ENCODE measurements at places on chromosomes 12 and 14.

GRCh38 chr12:115918763-115919162, 358.7 kb downstream of the MED13L start:
- DNase-seq, result no peak

DNA sequence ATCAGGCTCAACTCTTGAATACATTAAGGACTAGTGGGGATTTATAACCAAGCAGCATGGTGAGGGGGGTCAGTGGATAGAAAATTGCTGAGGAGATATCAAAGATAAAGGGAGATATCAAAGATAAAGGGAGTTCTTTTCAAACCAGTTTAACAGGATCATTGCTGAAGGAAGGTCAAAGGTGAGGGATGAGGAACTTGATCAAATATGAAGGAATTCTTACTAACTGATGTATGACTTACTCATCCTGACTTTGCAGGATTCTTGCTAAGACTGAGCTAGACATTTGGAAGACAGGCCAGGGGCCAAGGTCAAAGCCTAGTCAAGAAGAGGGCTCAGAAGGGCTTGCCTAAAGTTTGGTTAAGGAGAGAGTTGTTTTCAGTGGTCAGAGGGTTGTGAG, 4.8 kb downstream of the ABHD4 start:
- no peak for DNase-seq

- DNase-seq, result no peak
These were observed 86.8 kb downstream of the PDE3A start for GRCh38 chr12:20455001-20455706.

DNA sequence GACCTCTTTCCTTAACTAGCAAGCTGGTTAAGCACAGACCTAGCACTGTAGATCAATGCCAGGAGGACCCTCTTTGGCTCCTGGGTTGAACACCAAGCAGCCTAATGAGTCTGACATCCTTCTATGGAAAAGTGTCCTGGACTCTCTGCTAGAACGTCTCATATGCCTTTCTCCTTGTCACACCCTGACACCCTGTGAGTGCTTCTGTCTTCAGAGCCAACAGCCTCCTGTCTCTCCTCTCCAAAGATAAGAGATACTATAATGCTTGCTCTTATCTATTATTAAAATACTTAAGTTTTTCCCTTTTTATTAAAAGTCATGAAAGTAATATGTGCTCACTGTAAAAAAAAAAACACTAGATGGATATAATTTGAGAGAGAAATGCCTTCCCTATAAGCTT, 222.7 kb downstream of the FOXN3 start:
- DNase-seq, result no peak

DNA sequence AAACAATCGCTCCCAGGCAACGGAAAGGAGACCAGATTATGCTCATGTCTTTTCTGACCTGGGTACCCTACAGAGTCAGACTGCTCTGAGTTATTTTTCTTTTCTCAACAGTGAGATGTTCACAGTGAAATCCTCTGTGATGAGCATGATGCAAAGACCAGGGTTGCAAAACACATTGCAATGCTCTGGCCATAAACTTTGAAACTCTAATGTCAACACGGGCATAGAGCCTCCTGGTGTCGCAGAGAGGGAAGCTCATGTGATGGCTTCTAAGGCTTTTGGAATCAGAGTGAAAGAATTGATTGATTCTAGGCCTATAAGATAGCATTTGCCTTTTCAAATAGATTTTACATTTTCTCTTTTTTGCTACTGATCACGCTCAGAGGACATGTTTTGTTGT, 193.4 kb downstream of the RASSF9 start:
- DNase-seq, result no peak

DNA sequence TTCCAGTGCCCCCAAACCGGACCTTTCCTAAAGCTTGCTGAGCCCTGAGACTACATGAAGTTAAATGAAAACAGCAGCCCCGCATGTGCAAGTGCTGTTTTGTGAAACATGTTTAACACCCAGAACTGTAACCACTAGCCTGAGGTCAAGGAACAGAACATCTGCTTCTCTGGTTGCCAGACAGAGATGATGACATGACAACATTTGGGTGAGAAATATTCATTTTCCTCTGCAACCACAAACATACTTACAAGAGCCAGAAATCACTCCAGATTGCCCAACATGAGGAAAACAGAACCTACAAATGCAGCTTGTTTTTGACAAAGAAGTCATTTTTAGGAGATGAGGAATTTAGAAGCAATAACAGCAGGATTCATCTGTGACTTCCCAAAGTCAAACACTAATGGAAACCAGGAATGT, 110.4 kb downstream of the BCAT1 start:
- no peak for DNase-seq
